ENCODE measurements at places on chromosomes 12 and 14. TPM values are rescaled to one million over a fixed set of nuclear protein-coding genes. Genes with fewer than 3 reads are reported as not detected.

Gene ABCC9
- 121 TPM for total RNA-seq

DNA sequence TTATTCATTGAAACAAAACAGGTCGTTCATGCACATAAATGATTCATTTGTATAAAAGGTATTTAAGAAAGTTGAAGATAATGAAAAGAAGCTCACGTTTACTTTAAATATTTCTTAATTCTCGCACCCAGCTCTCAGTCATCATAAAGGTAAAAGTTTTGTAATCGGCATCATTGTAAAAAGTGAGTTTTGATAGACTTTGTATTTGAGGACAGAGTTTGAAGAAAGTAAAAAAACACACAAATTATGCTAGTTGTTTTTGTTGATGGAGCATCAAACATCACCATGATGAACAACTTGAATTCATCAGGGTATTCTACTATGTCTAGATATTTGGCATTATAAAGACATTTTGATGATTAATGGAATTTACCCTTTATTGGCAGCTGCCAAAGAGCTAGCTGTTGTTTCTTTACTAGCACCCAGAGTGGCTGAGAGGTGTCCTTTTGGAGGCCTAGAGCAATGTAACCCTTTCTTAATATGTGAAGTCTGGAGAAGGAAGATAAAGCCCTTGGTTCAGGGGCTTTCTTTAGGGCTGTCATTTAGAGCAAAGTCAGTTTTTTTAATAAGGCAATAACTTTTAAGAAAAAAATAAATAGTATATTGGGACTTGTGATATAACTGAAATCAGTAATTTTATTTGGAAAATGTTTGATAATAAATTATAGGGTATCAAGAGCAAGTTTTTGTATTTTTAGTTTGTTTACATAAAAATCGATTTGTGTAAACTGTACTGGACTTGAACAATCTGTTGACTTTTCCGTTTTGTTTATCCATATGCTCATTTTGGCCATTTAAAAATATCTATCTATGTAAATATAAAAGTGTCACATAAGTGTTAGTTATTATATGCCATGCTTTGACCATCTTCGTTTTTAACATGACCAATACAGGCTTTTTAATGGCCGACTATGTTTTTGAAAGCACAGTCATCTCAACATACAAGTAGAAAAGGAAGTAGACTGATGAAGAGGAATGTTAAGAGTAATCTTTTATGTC is 7.4 kb downstream of the GLRX5 start:
- DNase-seq, result no peak

- no peak for DNase-seq
Measured at GRCh38 chr14:63875311-63875710, 22.5 kb downstream of the SYNE2 start.

DNA sequence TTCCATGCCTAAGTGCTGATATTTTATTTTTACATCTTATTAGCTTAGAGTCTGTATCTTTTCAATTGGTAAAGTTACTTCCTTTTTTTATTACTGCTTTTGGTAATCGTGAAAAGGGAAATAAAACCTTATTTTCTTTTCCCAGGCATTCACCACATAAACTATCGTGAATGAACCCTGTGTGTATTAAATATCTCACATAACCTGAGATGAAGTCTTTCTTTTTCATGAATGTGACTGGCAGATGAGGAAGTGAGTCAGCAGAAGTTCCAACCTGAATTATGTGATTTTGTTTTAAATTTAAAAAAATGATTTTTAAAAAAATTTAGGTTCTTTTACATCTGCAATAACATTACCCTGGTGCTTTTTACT is 26.0 kb downstream of the MYBPC1 start:
- no peak for DNase-seq

- DNase-seq, result no peak
Measured at GRCh38 chr14:77988970-77989369, 181.2 kb upstream of the NRXN3 start.

Gene PLA2G1B
- total RNA-seq, result not detected

DNA sequence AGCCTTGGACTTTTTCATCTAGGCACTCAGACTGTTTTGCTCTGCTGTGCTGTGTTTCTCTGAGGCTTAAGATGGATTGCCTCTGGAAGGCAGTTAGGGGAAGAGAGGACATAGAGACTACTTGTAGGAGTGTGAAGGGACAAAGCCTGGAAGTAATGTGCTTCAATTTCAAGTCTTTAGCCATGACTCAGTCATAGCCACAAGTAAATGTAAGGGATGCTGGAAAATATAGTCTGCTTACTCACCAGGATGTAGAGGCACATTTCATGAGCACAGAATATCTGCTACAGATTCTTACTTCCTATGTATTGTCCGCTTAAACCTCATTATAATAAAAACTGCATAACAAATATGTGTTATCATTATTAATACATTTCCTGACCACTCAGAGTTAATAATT is 794.3 kb upstream of the NOVA1 start:
- no peak for DNase-seq

Gene SLC25A21
- total RNA-seq, result 1.3 TPM

DNA sequence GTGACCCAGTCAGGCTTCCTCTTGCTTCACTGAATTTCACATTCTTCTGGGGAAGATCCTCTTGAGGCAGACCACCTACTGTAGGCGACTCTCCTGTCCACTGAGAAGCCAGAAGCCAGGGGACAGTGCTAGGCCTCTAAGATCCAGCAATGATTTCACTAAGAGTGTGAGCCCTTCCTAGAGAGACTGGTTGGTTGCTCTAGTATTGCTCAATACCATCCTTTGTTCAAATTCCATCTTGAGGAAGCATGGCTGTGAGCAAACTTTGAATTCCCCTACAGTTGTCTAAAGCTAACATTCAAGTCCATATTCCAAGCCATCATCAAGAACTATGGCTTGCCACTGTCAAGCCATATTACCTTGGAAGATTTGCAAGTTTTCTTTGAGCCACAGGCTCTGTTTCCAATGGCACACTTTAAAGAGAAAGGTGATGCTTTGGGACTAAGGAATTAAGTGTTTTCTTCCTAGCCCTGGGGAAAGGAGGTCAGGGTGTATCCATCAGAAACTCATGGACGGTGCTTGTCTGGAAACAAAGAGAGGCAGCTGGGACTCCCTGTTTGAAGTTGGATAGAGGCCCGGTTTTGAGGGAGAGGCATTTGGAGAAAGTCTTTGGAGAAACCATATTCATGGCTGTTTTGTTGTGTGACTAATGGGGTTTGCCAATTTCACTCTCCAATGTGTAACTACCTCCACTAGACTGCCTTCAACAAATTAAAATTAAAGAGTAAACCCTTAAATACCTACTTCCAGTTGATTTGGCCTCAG is 1217.9 kb downstream of the VRK1 start:
- DNase-seq, result peak; percentile 18

Gene CLEC1A
- 2.7 TPM for total RNA-seq

DNA sequence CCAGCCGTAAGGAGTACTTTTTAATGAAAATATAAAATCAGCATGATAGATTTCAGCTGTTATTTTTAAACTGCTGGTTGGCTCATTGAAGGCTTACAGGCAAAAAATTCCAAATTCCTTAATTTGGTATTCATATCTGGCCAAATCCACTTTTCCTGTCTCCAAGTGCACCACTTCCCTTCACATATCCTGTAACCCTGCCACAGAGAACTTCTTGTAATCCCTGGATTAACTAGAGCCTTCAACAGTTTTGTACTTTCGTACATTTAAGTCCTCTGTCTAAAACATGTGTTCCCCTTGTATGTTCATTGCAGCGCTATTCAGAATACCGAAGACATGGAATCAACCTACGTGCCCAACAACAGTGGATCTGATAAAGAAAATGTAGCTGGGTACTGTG is 9.6 kb downstream of the PUS7L start:
- DNase-seq, result no peak

Gene GPX2
- 1.1 TPM for total RNA-seq

DNA sequence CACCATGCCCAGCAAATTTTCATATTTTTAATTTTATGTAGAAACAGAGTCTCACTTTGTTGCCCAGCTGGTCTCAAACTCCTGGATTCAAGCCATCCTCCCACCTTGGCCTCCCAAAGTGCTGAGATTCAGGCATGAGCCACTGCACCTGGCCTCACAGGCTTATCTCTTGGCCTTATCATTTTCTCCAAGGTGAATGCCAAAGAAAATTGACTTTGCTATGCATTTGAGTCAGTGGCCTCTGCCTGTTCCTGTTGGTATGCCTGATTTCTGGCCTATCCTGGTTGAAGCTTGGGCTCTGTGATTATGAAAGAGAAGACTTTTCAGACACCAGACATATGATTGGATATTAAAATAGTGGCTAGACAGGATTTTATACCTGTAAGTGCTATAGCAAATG is 34.2 kb downstream of the MANSC1 start:
- no peak for DNase-seq

- DNase-seq, result no peak
Measured at GRCh38 chr12:123989753-123990152, 16.7 kb downstream of the ZNF664 start.

Gene CD4
- total RNA-seq, result 3.7 TPM

GRCh38 chr14:30808576-30808975 is 65.8 kb upstream of the COCH start:
- DNase-seq, result no peak

Gene ANKRD33
- not detected for total RNA-seq

- no peak for DNase-seq
Measured at GRCh38 chr14:35223927-35224326, 68.3 kb upstream of the PSMA6 start.

DNA sequence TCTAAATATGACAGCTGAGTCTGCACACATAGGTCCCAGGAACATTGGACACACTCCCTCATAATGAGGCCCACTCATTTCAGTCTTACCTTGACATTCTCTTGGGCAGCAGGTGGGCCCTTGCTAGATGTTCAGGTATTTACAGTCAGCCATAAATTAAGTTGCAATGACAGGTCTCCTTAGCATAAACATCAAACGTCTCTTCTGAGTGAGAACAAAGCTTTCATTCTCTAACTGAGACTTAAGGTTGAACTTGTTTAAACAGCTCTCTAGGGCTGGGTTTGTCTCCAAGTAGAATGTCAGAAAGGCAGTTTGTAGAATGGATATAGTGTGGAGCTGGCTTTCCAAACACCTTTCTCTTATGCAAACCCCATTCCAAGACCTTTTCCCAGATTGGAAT is 10.3 kb downstream of the ACVR1B start:
- no peak for DNase-seq

DNA sequence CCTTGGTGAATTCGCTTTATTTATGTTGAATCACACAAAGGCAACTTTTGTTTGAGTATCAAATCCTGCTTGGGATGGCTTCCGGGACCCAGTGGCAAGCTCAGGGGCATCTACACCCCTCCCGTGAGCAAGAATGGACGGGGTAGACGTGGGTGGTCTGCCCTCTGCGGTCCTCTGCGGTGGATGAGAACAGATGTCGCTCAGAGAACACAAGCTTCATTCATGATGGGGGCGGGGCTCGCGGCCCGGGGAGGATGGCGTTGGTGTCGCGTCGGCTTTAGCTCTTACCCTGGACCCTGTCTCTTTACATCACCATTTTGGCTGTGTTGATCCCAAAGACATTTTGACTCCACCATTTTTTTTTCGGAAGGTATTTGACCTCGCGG is 158.5 kb upstream of the RTL1 start:
- DNase-seq, result peak; percentile 68

- no peak for DNase-seq
Measured at GRCh38 chr12:17060260-17060659, 454.3 kb upstream of the LMO3 start.

DNA sequence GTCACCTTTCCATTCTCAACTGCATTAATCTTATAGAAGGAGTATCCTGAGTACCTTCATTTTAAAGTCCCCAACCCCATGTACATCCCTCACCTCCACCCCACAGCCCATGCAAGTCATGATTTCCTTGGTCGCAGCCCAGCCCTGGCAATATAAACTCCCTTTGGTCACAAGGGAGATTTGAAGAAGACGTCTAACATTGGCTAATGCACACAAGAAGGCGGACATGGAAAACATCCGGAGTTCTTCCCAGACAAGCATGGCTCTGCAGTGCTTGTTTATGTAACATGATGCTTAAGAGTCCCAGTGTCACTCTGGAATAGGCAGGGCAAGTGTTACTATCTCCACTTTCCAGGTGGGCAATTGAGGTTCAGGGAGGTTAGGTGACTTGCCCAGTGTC is 277.6 kb downstream of the DPF3 start:
- DNase-seq, result peak; percentile 74

Gene DIO2
- 71.7 TPM for total RNA-seq

Gene NKX2-1
- not detected for total RNA-seq

DNA sequence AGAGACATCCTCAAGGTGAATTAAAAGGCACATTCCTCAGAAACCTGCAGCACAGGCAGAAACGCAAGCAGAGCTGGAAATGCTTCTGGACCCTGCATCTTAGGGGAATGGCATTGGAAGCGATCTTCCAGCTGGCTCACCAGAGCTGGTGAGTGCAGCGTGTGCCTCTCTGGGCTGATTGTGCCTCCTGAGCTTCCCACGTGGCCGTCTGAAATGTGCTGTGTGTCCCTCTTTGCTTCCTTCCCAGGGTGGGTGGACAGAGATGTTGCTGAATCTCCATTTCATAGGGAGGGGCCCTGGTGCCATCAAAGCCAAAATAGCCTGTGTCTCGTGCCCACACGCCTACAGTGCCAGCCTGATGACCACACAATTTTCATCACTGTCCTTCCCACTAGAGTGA is 34.3 kb upstream of the TMEM132D start:
- no peak for DNase-seq

DNA sequence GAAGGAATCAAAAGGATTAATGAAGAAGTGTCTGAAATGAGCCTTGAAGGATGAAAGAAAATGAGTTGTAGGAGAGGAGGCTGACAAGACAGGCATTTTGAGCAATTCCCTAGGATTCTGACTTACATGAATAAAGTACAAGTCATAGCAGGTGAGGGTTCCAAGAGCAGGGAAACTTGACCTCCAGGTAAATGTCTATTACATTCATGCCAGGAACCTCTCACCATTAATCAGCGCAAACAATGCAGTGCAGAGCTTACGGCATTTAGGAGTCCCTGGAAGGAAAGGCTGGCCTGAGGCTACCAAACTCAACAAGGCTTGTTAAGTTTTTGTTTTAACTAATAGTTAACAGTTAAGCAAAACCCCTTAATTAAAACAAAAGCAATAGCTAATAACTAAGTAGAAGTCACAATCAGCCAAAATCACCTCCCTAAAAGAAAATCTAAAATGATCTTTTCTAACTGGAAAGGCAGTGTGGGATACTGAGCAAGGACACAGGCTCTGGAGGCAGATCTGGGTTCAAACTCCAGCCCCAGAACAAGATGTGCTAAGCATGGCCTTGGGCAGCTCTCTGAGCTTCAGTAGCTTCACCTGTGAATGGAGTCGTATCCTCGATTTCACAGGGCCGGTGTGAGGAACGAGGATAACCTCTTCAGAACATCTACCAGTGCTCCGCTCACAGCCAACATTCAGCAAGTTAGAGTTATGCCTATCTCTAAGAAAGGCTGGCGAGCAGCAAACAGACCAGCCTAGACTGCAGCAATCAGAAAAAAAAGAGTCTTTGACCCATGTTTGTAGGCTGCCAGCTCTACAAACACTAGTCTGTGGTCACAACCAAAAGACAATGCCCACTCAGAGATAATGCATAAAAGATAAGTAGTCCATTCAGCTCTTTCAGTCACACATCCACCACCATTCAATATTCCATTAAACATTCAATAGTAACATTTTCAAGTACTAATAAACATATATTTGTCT is 16.9 kb downstream of the PPTC7 start:
- no peak for DNase-seq

- no peak for DNase-seq
Measured at GRCh38 chr14:75301666-75302325, 23.2 kb downstream of the FOS start.

GRCh38 chr14:33943096-33943883 is 7.6 kb downstream of the EGLN3 start:
- peak; percentile 52 for DNase-seq

GRCh38 chr14:48350971-48351370 is 675.6 kb upstream of the MDGA2 start:
- DNase-seq, result no peak

Measured in tongue (tissue), 3 donors.